Brain (organoid and tissue), 16 donors: ENCODE measurements at places on chromosomes 2 and 18.

- no peak for DNase-seq
These were observed 1298.5 kb downstream of the SUCLG1 start for GRCh38 chr2:83160571-83160970.

DNA sequence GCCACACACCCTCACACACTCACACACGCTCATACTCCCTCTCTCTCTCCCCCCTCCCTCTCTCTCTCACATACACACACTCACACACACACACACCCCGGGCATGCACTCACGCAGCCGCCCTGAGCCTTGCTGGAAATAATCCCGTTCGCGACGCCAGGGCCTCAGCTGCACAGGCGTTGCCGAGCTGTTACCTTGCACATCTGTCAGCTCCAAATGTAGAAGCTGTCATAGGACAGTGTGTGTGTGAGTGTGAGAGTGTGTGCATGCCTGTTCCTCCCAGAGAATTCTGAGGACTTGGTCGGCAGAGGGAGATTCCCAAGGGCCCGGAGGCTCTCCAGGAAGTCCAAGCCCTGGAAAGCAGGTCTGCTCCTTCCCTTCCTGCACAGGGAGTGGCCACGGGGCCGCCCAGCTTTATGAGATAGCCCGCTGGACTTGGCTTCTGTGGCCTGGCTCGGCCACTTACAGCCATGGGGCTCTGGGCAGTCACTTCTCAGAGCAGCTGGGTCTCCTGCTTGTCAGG lies 8.6 kb downstream of the SPR start:
- peak; percentile 78 for DNase-seq

DNA sequence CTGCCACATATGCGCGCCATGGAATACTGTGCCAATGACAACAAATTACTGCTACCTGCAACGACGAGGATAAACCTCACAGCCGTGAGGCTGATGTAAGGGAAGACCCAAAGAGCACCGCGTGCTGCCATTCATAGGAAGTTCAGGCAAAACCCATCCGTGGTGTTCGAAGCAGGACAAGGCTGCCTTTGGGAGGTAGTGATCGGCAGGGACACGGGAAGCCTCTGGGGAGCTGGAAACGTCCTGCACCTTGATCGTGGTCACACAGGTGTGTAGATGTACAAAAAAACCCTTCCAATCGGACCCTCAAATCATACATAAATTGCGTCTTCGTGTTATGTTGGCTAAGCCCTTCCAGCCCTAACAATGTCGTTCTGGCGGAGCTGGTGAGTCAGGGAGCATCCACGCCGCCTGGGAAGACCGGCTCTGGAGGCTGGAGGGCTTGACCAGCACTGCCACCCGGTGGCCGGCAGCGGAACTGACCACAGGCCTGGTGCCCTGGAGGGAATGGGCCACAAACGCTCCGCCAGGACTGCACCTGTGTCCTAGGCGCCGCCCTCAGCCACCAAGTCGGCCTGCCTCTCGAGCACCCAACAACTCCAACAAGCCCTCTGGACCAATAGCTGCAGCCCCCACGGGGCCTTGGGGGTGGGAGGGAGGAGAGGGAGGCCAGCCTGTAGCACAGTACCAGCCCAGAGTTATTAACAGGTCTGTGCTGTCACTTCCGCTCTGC lies 4.1 kb upstream of the NEURL3 start:
- peak; percentile 91 for DNase-seq

DNA sequence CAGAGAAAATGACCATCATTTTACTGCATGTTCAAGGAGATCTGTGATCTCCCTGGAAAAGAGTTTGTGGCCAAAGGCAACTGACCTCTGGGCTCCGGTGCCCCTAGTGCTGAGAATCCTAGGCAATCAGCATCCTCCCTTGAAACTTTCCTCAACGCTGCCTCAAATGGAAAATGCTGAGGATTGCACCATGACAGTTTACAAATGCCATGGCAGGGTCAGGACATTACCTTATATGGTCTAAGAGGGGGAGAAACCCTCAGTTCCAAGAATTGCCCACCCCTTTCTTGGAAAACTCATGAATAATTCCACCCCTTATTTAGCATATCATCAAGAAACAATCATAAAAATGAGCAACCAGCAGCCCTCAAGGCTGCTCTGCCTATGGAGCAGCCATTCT lies 48.3 kb downstream of the ALPK2 start:
- DNase-seq, result no peak

DNA sequence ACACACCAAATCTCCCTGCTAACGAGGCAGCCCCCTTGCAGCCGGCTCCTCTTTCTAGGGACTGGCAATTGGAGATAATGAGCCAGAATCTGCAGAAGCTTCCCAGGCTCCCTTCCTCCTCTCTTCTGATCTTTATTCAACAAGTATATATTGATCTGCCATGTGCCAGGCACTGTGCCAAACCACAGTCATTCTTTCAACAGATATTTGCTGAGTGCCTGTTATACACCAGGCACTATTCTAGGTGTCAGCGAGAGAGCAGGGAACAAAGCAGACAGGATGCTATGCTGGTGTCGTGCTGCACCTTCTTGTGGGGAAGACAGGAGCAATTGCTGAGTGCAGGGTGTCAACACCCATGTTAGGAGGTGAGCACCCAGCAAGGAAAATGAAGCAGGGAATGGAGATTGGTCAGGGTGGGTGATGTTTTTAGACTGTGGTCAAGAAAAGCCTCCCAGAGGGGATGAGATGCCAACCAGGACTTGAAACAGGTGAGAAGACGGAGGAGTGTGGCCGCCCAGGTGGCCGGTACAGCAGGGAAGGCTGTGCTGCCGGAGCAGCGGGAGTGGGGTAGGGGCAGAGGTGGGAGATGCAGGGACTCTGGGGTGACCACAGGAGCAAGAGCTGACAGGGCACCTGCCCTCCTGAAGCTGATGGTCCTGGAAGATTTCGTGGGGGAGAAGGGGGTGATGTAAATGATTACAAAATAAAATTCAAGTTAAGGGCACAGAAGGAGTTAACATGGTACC lies 307.6 kb upstream of the RAB12 start:
- no peak for DNase-seq

- DNase-seq, result peak; percentile 66
These were observed 338.1 kb downstream of the SLC4A3 start for GRCh38 chr2:219965287-219966194.

DNA sequence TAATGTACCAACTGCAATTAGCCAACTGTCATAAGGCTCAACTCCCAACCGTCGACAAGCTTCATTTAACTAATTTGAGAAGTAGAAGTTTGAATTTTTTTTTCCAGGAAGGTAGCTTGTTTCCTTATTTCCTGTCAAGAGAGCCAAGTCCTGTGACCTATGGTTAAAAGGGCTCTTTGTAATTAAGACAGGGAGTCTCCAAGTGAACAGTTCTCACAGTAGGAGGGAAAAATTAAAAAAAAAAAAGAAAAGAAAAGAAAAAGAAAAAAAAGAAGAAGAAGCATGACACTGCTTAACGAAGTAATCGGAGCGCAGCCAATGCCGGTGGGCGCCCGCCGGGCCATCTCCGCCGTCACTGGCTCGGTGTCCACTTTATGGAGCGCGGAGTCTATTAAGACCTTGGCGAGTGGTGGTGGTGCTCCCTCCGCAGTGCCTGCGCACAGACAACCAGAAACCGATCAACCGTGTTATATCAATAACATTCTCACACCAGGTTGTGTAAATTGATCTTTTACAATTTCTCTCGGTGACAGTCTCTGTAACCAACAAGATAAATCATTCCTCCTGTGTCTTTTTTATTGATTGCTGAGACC lies 197.2 kb upstream of the POU3F3 start:
- DNase-seq, result peak; percentile 44

- DNase-seq, result no peak
These were observed 13.3 kb downstream of the HK2 start for GRCh38 chr2:74847070-74847858.

DNA sequence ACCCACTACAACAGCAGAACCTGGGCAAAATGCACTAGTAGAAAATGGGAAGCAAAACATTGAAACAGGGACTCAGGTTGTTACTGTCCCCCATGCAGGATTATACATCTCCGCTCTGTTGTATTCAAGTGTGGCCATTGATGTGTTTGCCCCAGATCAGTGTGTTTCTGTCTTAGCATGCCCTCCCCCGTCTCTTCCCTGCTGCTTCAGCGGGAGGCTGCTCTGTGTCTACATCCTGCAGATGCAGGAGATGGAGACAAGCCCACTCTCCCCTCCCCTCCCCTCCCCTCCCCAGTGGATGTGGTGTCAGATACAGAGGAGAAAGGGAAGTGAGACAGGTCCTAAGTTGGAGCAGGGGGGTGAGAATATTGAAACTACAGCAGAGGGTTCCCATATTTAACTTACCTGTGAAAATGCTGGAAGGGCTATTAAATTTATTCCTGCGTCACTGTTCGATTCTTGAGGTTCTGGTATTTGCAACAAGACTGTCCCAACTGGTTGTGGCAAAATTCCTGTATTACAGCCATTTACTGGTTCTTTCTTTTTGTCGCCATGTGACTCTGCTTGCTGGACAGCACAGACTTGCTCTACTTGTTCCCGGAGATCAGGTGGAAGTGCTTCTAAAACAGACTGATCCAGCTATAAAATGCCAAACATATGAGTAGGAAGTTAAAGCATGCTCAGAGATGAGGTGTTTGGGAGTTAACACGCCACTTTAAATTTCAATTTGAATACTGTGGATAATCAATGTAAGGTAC lies 67.0 kb downstream of the EIF5B start:
- no peak for DNase-seq

DNA sequence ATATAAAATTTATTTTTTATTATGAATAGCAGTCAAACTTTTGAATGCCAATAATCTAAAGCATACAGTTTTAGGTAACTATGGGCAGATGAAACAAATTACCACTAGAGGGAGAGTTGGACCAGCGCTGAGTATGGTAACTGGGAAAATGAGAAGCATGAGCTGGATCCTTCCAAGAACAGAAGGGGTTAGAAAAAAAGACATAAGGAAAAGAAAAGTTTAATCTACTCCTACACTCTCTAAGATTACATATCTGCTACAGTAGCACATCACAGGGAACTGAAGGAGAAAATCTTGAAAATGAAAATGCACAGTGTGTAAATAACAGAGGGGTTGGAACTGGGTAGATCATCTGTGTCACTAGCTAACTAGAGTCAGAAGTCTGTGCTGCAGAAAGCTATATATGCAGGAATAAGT lies 15.5 kb downstream of the REG3G start:
- DNase-seq, result peak; percentile 76

- peak; percentile 7 for DNase-seq
These were observed 34.6 kb downstream of the USP40 start for GRCh38 chr2:233531955-233532354.

DNA sequence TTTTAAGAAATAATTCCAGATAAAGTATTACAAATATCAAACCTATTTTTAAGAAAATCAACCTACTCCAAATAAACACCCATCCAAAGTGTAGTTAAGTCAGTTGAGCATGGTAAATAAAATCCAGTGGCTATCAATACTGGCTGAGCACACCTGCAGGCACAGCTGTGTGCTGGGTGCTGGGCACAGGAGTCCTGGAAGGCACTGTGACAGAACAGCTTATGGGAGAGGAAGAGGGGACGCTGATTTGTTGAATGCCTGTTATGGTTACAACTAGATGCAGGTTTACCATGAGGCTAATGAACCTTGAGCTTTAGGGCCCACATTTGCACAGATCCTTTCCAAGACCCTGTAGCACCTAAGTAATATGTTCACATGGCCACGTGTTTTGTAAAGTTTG lies 202.7 kb downstream of the MTX2 start:
- DNase-seq, result no peak

- DNase-seq, result no peak
These were observed 425.3 kb downstream of the MBD2 start for GRCh38 chr18:53799134-53799533.

- DNase-seq, result no peak
These were observed 119.6 kb downstream of the FEZ2 start for GRCh38 chr2:36478332-36478738.

- no peak for DNase-seq
These were observed 326.7 kb downstream of the MTX2 start for GRCh38 chr2:176595986-176596385.

DNA sequence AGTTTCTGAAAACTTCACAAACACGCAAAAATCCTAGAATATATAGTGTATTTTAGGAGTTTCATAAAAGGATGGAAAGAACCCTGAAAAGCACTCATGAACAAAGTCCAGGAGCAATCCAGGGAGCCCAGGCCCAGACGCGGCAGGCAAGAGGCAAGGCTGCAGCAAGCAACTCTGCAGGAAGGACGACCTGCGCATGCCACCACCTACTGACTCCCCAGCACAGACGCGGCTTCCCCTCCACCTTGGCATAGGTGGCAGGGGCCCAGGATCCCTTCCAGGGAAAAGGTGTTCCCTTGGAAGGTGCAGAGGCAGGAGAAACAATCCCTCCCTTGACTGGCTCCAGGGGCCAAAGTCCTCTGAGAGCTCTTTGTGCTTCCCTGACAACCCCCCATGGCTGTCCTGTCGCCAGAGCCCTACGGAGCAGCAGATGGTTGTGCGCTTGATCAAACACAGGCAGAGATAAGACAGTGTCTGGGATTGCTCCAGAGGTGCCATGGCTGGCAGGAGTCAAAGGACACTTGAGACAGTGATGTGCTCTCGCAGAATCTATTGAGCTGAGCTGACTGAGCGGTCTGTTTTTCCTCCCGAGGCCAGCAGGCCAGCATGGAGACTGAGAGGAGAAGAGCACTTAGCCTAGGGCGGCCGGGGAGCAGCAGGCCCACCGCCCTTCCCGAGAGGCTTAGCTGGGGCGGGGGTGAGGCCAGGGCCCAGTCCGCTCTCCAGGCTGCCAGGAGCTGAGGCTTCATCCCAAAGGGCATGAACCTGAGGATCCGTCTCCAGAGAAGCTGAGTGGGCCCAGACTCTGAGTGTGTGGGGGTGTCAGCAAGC lies 10.8 kb upstream of the AMER3 start:
- no peak for DNase-seq

DNA sequence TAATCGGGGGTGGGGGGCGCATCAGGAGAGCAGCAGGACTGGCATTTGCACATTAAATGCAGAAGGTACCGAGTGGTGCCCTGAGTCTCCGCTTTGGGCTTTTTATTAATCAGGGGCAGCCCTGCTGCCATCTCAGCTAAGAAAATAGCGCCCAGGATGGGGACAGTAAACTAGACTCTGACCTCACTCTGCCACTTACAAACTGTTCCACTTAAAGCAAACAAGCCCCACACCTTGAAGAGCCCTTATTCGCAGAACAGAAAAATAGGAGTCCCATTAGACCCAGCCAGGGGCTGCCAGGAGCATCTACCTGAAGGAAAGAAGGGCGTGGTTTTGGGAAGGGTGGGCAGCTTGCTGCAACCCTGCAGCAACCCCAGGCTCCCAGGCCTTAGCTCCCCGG lies 165.3 kb downstream of the TNS1 start:
- no peak for DNase-seq

- DNase-seq, result no peak
These were observed 116.2 kb upstream of the ST6GAL2 start for GRCh38 chr2:107001964-107002696.

- peak; percentile 60 for DNase-seq
These were observed 98.8 kb downstream of the KLF7 start for GRCh38 chr2:207066791-207067460.

GRCh38 chr18:22465859-22466457 lies 48.2 kb upstream of the CTAGE1 start:
- no peak for DNase-seq

DNA sequence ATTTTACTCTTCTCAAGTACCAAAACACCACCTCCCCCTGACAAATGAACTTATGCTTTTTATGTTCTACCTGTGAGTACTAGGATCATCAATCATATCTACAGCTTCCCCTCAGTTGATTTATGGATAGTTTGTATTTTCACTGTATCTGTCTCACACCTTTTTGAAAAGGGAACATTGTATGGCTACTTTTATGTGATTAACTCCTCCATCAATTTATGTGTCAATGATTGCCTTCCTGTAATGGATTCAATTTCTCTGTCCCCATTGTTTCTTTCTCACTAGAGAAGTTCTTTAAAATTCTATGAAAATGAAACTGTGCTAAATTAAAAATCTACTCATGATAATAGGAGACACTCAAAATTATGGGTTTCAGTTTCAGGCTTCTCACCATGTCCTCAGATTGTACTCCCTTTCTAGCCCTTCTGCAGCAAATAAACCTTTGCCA lies 935.0 kb downstream of the TRIB2 start:
- DNase-seq, result no peak
